Uterus (tissue), 4 donors: ENCODE measurements at places on chromosomes 4 and X. TPM values are rescaled to one million over a fixed set of nuclear protein-coding genes. Genes with fewer than 3 reads are reported as not detected.

- DNase-seq, result no peak
Measured at GRCh38 chr4:36235306-36235705, 9.0 kb downstream of the ARAP2 start.

GRCh38 chrX:155666741-155667140, 54.0 kb upstream of the TMLHE start:
- no peak for DNase-seq

GRCh38 chrX:40729598-40730584, 5.5 kb downstream of the MED14 start:
- DNase-seq, result no peak

CCDC160 gene
- total RNA-seq, result not detected

SYTL4 gene
- 82.2 TPM for total RNA-seq

WNK3 gene
- total RNA-seq, result 3.9 TPM
